IPS DF 6.9 (cell line): ENCODE measurements at places on chromosomes 6 and 20.

GRCh38 chr20:10282979-10283456, 64.4 kb downstream of the SNAP25 start:
- DNase-seq: no peak

DNA sequence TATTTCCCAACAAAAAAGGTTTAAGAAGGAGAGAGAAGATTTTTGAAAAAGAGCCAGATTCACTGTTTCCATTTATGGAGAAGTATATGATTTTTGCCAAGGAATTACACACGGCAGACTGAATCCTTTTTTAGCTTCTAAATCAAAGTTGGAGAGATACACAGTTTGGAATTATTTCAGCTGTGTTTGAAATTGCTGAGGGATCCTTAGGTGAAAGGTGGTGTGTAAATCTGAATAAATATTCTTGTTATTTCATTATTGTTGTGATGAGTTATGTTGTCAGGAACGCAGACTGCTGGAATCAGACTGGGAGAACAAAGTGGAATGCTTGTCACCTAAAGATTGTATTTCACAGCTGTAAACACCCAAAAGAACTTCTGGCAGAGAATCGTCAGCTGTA, 168.5 kb upstream of the AKIRIN2 start:
- no peak for DNase-seq

DNA sequence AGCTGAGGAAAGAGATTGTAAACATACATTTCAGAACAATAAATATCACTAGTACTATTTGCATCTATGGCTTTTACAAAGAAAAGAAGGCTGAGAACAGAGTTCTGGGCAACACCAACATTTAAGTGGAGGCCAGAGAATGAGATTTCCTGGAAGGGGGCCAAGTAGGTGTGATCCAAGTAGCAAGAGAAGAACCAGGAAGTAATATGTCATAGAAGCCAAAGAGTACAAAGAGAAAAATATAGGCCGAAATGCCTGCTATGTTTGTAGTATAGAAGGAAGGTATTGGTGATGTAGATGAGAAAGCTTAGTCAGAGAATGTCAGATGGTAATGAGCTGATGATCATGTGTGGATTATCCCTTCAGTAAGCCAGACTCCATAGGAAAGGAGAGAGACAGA, 94.5 kb downstream of the PERP start:
- DNase-seq: no peak

DNA sequence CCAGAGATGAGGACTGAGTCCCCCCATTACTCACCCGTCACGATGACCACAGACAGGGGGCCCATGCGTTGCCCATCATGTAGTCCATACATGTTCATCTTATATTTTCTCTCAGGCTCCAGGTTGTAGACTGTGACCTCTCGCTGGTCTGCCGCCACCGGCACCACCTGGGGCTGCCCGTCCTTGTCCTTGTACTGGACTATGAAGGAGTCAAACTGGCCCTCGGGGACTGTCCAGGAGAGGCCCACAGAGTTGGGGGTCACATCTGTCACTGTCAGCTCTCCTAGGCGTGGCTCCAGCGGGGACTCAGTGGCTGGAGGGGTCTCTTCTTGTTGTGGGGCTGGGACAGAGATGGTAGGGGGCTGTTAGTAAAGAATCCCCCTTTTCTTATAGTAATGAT, 35.4 kb downstream of the CYP21A2 start:
- DNase-seq: no peak

DNA sequence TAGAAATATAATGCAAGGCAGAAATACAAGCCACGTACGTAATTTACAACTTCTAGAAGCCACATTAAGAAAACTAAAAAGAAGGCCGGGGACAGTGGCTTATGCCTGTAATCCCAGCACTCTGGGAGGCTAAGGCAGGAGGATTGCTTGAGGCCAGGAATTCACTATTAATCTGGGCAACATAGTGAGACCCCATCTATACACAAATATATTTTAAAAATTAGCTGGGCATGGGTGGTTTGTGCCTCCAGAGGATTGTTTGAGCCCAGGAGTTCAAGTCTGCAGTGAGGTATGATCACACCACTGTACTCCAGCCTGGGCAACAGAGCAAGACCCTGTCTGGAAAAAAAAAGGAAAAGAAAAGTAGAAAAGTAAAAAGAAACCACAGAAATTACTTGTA, 12.3 kb downstream of the MPC1 start:
- DNase-seq: no peak

GRCh38 chr20:11389186-11389585, 528.5 kb upstream of the BTBD3 start:
- DNase-seq: no peak

- no peak for DNase-seq
Measured at GRCh38 chr20:10539818-10540553, 104.9 kb downstream of the SLX4IP start.

GRCh38 chr20:58622671-58623578, 28.2 kb upstream of the STX16 start:
- no peak for DNase-seq

GRCh38 chr6:132968419-132968950, 154.1 kb downstream of the RPS12 start:
- DNase-seq: no peak

DNA sequence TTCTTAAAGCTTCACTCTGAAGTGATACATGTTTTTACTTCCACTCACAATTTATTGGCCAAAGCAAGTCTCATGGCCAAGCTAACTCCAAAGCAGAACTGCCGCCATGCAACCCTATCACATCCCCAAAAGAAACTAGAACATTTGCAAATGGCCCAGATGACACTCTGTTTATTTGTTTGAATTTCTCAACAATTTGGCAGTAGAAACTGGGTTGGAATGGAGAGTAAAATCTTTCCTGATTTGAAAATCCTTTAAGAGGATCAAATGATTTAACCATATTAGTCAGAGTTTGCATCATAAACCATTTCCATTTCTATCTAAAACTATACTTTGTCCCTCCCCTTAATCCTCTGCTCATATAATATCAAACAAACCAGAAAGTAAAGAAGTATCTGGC, 39.1 kb upstream of the E2F3 start:
- no peak for DNase-seq

- no peak for DNase-seq
Measured at GRCh38 chr20:20407891-20408805, 40.2 kb downstream of the INSM1 start.

DNA sequence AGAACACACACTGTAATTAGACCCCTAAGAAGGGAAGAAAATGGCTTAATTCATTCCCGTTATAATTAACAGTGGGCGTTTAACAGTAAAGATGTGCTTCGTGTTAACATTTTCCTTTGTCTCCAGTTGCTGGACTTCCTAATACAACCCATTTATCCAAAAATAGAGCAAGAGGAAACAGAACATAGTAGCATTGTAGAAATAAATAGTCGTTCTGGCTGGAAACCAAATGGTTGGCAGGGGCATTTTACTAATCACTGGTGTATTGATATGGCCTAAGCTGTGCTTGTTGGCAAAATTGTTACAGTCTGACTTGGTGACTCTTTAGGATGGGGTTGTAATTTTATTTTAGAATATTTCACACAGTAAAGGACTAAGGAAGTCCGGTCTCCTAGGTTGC, 89.8 kb downstream of the BMP6 start:
- no peak for DNase-seq

DNA sequence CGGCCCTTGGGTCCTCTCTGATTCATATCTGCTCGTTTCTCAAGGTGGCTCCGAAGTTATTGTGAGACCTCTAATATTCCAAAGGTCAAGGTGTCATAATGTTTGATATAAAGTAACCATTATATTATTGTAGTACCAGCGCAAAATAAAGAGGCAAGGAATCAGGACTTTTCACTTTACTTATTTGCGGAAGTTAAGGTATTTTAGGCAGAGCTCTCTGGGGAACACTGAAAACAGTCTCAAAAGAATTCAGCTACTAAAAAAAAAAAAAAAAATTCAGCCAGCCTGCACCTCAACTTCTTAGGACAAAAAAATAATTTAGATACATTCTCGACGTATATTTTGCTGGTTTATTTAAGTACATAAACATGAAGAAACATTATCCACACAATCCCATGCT, 2.4 kb downstream of the OSER1 start:
- DNase-seq: no peak

DNA sequence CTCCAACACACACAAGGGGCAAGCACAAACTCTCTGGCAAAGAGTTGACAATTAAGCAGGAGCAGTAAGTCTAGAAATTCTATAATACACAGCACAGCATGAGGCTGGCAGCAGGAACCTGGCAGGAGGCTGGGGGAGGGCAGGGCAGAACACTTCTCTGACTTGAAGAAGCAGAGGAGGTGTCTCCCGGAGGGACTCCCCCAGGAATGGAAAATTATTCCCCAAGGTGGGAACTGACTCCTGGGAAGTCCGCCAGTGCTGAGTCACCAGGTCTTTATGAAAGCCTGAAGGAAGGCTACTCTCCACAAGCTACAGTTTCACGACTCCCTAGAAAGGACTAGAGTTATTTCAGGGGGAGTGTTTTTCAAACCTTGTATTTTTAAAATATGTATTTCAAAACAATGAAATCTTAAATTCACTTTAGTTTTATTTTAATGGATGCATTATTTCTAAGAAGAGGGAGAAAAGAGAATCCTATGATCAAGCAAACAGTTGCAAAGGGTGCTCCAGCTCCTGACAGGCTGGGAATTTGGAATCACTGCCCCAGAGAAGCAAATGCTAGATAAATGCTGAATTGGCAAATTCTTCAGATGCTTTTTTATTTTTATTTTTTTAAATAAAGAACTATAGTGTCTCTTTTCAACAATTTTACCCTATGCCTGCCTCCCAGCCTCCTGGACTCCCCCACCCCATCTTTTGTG, 192.8 kb downstream of the LY86 start:
- DNase-seq: no peak

- DNase-seq: no peak
Measured at GRCh38 chr6:78435671-78436070, 431.7 kb upstream of the IRAK1BP1 start.

DNA sequence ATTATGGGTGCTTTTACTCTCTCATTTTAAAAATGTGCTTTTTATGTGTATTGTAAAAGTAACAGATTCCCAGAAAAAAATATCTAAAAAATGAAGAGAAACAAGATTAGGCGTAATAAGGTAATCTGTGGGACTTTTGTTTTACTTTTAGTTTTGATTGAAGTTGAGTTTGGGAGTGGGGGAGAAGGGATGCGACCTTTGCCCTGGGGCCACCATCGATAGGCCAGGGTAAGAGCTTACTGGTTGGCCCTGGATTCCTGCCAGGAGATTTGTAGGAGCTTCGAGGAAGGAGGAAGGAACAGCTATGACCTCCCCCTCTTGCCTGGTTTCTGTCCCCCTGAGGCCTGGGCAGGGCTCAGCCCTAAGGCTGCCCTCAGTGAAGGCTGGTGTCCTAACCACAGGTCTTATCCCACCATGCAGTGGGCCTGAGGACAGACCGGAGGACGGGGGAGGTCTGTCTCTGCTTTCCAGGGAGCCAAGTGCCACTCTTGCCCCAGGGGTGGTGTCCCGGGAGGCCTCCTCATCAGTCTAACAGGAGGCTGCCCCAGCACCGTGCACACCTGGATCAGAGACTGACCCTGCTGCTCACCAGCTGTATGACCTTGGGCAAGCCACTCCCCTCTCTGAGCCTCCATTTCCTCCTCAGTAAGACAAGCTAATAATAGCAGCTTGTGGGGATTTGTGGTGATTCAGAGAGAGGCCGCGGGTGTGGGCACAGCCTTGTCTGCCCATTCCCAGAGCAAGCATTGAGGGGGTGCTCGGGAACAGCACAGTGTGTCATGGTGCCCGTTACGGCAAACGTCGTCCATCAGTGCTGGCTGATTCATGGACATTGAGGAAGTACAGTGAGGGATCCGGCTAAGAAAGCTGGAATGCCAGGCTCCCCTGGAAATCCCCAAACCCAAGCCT, 21.2 kb downstream of the TGM2 start:
- no peak for DNase-seq

- DNase-seq: no peak
Measured at GRCh38 chr6:25359191-25359861, 80.2 kb downstream of the CARMIL1 start.

- DNase-seq: no peak
Measured at GRCh38 chr6:4327841-4328240, 192.5 kb upstream of the ECI2 start.

GRCh38 chr20:57131601-57132391, 134.6 kb downstream of the BMP7 start:
- no peak for DNase-seq

DNA sequence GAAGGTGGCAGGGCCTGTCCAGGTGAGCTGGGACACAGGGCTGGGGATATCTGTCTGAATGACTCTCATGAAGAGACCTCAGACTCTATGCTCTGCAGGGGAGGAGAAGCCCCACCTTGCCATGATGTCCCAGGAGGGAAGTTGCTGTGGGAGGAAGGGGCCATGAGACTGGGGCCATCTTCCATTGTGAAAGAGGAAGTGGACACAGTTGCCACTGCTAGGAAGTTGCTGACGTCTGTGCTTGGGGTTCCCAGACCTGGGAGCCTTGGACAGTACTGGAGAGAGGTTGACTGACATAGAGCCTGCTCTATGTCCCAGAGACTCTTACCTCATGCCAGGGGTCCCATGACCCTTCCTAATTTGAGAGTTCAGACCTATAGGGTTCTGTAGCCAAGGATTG, 24.5 kb downstream of the SIRPB1 start:
- no peak for DNase-seq

GRCh38 chr6:98847416-98847778, 13.0 kb downstream of the POU3F2 start:
- no peak for DNase-seq

DNA sequence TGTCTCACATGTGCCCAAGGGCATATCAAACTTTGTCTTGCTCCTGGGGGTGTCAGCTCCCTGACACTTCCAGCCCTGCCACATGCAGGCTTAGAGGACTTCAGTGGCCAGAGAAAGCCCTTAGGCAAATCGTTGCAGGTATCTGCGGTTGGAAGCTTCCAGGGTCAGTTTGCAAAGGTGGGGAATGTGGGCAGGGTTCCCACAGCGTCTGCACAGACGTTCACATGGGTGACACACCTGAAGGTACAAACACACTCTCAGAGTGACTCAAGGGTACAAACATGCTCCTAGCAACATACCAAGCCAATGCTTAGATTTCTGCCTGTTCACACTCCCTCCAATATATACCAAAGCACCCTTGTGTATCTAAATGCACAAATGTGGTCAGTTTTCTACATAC, 30.0 kb downstream of the VSTM2L start:
- no peak for DNase-seq

DNA sequence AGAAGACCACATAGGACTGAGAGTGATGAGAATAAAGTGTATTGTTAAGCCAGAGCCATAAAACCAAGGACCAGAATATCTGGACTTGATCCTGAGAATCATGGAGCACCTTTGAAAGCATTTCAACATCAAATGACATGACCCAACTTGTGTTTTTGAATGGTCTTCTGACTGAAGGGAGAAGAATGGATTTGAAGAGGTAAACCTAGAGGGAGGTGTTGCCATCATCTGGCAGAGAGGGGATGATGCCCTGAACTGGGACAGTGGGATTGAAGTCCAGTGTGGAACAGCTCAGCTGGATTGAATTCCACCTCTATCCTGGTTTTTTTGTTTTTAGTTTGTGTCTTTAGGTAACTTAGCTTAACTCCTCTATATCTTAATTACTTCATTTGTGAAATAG, 570.0 kb downstream of the TBC1D32 start:
- DNase-seq: no peak

GRCh38 chr6:114101255-114101654, 130.3 kb upstream of the HDAC2 start:
- DNase-seq: no peak

- no peak for DNase-seq
Measured at GRCh38 chr20:25547063-25547462, 38.3 kb downstream of the NINL start.
